Chondrocyte (in vitro differentiated cells): ENCODE measurements at places on chromosomes 2 and 18. TPM values are rescaled to one million over a fixed set of nuclear protein-coding genes. Genes with fewer than 3 reads are reported as not detected.

The BMP10 gene
- not detected in 3 replicates for total RNA-seq

The SPATA3 gene
- total RNA-seq, result not detected in 3 replicates

The DOK6 gene
- 5.9 to 15.1 TPM (median 8.9 TPM) in 3 replicates for total RNA-seq

The ARHGEF4 gene
- total RNA-seq, result 6.3 to 12.3 TPM (median 10.6 TPM) in 3 replicates

The LHCGR gene
- total RNA-seq, result not detected in 3 replicates

The REG3G gene
- total RNA-seq, result not detected in 3 replicates

The KRTCAP3 gene
- 1.1 to 3.6 TPM (median 1.4 TPM) in 3 replicates for total RNA-seq

The GLI2 gene
- total RNA-seq, result 31.1 to 37.0 TPM (median 36.0 TPM) in 3 replicates

The RUFY4 gene
- not detected in 3 replicates for total RNA-seq

- DNase-seq, result no peak
These were observed 81.3 kb downstream of the TGFA start for GRCh38 chr2:70472221-70472890.

DNA sequence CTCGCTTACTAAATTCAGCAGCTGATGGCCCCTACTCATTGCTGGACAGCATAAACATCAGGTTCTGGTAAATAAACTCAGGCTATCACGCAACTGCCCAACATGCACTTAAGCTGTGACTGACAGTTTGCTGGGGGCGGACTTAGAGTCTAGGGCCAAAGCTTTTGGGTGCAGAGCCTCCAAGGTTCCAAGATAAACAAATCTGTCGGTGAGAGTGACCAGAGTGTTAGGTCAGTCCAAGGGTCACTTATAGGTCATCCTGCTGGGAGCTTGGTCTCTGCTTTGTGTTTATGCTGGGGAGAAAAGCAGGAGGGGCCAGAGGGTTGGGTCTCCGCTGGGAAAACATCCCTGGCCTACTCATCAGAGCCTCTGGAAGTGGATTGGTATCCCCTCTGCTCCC, 188.6 kb upstream of the GATA6 start:
- DNase-seq, result no peak

DNA sequence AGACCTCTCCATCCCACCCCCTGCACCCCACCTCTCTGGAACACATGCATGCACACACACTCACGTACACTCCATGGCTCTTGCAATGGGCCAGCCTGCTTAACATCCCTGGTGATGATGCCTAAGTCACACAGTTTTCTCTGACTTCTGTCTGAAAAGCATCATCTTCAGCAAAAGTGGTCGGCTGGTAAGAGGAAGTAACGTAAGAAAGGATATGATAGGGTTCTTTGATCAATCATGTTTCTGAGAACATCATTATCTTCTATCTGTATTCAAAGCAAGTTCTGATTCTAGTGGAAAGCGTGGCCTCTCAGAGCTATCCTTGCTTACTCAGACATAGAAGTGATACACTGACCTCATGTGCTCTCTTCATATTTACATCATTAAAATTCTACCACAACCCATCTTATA, 11.4 kb upstream of the NDUFV2 start:
- DNase-seq, result no peak

DNA sequence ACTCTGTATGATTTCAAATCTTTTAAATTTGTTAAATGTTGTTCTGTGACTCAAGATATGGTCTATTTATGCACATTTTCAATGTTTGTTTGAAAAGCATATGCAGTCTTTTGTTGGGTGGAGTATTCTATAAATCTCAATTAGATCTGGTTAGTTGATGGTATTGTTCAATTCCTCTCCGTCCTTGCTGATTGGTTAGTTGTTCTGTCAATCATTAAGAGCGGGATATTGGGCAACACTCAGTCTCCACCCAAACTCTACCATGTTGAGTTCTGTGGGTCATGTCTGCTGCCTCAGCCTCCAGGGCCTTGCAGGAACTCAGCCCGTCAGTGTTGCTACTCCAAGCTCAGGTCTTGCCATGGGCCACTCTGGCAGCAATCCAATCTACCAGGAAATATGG, 118.9 kb downstream of the VWA3B start:
- no peak for DNase-seq

DNA sequence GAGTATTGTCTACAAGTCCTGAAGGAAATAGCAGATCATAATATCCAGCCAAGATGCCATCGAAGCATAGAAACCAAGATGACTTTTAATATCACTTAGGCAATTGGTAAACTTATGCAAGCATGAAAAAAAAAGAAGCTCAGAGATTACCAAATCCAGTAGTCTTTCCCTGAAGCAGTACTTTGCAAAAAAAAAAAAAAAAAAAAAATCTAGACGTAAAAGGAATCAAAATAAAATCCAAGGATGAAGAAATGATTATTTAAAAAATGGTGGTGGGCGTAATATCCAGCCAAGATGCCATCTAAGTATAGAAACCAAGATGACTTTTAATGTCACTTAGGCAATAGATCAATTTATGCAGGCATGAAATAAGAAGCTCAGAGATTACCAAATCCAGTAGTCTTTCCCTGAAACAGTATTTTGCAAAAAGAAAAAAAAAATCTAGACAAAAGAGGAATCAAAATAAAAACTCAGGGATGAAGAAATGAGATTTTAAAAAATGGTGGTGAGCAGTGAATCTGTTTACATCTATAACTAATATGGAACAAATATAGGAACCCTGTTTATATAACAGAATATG, 108.8 kb downstream of the GYPC start:
- DNase-seq, result no peak

DNA sequence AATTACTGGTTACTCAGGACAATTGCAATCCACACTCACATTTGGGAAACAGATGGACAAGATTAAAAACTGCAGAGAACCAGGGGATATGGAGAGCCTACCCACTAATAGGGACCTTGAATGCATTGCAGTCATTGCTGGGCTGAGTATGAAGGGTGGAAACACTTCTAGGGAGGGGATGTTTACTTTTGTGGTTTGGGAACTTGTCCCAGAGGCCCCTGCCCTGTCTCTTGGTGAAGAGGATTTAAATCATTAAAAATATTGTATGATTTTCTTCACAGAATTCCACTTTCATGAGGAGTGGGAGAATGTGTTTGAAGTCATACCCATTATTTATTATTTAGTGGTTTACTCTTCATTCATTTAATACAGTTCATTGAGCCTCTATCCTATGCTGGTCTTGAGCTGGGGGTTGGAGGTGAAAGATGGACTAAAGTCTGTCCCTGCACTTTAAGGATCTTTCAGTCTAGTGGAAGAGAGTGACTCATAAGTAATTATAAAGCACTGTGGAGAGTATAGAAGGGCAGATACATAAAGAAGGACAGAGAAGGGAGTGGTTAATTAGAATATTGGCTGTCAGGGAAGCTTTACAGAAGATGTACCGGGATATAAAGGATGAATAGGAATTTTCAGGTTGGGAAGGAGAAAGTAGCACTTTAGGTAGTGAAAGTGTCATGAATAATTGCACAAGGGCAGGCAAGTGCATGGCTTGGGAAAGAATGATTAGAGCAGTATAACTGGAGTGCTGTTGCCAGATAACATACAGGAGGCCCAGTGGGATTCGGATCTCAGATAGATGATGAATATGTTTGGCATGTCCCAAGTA, 313.4 kb downstream of the LPIN1 start:
- DNase-seq, result no peak

GRCh38 chr2:191255756-191256312, 10.6 kb downstream of the MYO1B start:
- no peak for DNase-seq

GRCh38 chr18:60092073-60092472, 192.3 kb downstream of the PMAIP1 start:
- DNase-seq, result no peak

DNA sequence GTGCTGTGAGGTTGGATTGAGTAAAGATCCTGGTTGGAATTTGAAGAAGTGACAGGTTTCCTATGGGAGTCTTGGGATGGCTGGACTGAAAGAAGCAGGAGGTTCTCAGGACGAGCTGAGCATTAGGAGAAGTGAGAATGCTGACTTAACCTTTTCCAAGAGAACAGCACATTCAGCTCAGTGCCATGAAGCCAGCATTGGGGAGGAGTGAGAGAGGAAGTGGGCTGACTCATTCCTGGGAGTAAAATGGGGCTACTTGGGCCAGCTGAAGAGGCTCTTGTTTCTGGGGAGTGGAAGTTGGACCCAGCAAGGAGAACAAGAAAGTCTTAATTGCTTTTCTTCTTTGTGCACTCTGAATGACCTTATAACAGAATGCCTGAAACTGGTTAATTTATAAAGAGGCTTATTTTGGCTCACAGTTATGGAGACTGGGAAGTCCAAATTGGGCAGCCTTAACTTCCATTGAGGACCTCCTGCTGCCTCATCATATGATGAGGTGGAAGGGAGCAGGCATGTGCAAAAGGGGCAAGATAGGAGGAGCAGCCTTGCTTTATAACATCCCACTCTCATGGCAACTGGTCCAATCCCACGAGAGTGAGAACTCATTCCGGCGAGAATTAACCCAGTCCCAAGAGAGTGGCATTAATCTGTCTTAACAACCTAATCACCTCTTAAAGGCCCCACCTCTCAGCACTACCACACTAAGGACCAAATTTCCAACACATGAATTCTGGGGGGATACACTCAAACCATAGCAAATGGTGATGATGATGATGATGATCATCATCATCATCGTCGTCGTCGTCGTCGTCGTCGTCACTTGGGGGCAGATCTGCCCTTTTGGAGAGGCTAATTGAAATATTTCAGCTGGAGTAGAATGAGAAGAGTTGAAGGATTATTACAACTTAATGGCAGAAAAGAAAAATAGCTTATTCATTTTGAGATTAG, 26.1 kb downstream of the DGUOK start:
- no peak for DNase-seq

- no peak for DNase-seq
These were observed 155.4 kb downstream of the STK39 start for GRCh38 chr2:168091986-168092385.

DNA sequence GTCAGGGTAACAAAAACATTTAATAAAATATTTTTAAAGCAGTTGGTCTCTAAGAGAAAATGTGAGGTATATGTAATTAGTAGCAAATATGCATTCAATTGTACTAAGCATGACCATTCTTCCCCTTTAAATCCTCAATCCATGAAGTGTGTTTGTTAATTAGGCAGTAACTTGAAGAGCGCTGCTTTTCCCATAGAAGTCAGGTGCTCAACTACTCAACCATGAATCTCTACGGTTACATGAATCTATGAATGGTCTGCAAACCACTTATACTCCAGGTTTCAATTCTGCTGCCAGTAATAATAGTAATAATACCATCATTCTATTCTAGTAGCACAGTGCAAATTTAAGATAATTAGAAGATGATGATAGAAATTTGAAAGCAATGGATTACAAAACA, 55.8 kb downstream of the SLC8A1 start:
- no peak for DNase-seq

DNA sequence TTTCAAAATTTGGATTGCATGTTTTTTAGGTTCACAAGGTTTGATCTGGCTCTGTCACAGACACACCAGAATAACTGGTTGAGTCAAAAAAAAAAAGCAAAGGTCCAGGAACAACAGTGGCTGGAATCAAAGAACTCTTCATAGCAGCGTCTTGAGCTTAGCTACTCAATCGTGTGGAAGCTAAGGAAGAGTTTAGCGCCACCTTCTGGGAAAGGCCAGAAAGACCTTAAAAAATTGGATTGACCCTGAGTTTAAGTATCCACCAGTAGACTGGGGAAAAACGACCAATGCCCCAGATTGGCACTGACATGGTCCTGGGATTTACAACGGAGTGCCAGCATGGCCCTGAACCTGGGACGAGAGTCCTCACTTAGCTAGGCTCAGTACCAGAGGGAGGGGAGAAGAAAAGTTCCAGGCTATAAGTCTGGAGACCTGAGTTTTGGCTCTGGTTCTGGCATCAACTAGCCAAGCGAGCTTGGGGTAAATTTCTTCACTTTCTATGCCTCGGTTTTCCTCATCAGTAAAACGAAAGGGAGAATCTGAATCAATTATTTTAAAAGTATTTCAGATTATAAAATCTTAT, 71.1 kb upstream of the TFCP2L1 start:
- DNase-seq, result no peak

- DNase-seq, result no peak
These were observed 43.0 kb downstream of the FIGN start for GRCh38 chr2:163692611-163693482.

- no peak for DNase-seq
These were observed 12.5 kb downstream of the SPTBN1 start for GRCh38 chr2:54468673-54469072.

DNA sequence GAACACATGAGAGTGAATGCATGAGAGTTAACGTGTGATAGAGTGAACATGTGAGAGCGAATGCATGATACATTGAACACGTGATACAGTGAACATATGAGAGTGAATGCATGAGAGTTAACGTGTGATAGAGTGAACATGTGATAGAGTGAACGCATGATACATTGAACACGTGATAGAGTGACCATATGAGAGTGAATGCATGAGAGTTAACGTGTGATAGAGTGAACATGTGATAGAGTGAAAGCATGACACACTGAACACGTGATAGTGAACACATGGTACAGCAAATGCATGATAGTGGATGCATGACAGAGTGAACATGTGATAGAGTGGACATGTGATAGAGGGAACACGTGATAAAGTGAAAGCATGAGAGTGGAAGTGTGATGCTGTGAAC, 517.9 kb downstream of the EIPR1 start:
- DNase-seq, result no peak

- no peak for DNase-seq
These were observed 8.7 kb downstream of the PHOSPHO2 start for GRCh38 chr2:169702996-169703395.

DNA sequence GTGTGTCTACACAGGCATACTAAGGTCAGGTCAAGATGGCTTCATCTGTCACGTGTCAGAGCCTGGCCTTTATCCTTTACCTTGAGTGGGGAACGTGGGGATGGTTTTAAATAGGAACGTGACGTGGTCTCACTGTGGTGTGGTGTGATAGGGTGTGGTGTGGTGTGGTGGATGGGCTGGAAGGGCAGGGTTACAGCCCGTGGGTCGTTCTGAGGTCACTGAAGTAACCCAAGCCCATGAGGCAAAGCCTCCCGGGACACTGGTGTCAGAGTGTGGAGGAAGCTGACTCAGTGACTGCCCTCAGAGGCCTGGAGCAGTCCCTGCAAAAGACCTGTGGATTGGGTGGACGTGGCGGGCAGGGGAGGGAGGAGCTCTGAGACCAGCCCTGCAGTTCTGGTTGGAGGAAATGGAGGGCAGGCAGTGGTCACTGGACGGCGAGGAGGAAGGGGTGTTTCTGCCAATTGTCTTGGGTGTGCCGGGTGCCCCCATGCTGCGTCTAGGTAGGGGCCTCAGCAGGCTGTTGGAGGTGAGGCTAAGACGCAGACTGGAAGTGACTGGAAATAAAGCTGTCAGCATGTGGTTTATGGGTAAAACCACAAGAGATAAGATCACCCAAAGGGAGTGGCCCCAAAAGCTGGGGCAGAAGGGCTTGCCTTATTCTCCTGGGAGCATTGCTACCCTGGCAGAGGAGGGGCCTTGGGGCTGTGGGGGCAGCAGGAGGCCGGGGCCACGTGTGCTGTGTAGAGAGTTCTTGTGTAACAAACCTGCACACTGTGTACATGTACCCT, 84.8 kb downstream of the SH3RF3 start:
- no peak for DNase-seq

- no peak for DNase-seq
These were observed 10.4 kb downstream of the TOGARAM2 start for GRCh38 chr2:28991460-28991859.
